Ureter (tissue), 1 donor: ENCODE measurements at places on chromosomes 2 and 18. TPM values are rescaled to one million over a fixed set of nuclear protein-coding genes. Genes with fewer than 3 reads are reported as not detected.

CXXC1 gene
- 119 TPM for total RNA-seq

CABYR gene
- 6.7 TPM for total RNA-seq

ERMN gene
- 0.70 TPM for total RNA-seq

DNA sequence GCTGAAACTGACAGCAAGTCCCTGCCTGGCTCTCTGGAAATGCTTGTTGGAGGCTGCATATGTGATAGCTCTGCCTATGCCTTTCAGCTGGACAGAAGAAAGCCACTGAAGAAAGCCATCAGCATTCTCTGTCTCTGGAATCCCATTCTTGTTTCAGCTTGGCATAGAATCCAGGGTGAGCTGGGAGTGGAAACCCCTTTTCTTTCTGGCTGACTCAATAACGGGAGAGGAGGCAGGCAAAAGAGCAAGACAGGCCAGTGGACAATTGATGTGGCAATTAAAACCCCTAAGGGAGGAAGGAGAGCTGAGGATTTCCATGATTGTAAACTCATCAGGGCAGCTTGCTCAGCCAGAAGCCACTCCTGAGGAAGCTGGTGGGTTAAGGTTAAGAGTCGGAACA, 208.1 kb downstream of the CLIP4 start:
- no peak for DNase-seq

GRCh38 chr18:54878159-54878622, 49.9 kb downstream of the RAB27B start:
- no peak for DNase-seq

DNA sequence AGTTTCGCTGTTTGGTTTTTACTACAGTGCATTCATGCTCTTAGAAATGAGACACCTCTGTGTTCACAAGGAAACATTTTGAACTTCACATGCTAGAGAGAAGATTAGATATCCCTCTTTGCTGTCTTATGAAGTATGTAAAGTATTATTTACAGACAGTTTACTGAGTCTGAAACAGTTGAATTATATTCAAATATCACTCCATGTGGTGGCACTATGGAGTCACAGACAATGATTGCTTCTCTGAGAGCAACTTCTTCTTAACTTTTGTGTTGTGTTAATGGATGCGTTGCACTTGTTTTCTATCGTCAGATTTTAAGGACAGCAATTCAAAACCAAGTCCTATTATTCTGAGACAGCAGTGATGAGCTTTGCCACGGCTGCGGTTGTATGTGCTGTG, 823.6 kb downstream of the GALR1 start:
- no peak for DNase-seq

DNA sequence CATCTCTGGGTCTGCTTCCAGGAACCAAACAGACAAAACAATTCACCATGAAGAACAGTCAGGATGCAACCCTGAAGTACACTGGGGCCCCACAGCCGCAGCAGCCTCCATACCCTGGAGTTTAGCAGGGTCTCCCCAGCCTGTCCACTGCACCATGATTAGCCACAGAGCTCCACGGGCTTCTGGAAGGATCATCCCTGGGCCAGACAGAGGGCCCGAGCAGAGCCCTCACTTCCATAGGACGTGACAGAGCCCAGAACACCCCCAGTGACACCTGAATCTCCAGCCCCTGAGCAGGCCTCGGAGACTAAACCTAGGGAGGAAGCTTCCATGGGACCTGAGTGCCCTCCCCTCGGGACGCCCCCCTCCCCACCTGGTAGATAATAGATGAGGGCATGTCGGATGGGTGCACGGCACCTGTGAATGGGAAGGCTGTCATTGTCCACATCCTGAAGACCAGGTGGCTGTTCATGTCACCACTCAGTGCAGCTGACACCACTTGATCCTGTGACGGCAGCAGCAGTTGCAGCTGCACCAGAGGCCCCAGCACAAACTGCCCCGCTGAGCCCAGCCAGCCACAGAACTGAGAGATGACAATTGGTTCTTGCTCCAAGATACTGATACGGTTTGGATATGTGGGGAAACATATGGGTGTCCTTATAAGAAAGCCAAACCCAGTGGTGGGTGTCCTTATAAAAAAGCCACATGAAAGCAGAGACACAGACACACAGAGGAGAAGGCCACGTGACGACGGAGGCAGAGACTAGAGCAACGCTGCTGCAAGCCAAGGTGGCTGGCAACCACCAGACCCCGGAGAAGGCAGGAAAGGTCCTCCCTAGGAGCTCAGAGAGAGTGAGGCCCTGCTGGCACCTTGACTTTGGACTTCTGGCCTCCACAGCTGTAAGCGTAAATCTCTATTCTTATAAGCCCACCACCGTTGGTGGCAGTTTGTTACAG, 23.2 kb downstream of the KIF1A start:
- DNase-seq = no peak

- no peak for DNase-seq
These were observed 145.3 kb upstream of the DAPL1 start for GRCh38 chr2:158649846-158650245.

DNA sequence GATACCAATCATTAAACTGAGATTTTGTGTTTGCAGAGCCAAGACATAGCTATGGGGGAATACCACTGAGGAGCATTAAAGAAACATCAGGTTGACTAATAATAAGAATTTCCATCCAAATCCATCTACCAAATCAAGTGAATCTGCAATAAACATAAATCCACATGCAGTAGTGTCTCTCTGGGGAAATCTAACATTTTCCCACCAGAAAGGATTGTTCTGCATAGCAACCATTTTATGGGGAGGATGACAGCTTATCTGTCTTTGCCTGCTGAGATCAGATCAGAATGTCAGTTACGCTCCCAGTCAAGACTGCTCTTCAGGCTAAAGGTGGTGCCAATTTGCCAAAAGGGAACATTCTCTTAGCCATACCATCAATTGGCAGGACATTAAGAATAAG, 1098.9 kb upstream of the CHAC2 start:
- DNase-seq = no peak

DNA sequence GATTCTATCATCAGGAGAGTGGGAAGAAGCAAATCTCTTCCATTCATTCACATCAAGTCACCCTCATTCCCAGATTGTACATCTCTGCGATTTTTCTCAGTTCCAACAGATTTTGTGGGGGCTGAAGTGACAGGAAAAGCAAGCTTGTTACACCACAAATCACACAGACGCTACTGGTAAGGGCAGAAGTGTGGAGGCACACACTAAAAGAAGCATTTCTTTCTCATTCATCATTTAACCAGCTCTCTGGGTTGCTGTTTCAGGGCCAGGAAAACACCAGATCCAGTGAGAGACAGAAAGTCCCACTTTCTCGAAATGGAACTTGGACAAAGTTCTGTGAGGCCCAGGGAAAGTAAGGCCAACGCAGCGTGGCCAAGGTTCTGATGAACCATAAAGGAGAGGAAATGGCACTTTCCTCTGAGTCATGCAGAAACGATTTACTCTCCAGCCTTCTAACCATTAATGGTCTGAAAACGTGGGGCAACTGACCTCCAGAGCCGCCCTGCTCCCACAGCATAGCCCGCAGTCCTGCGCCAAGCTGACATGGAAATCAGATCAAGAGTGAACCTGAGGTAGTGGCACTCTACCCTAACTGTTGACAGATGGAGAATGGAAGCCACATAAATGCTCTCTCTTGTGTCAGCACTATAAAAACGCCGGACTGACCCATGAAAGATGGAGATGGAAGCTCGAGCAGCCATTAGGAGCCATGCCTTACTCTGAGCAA, 191.0 kb downstream of the C1D start:
- no peak for DNase-seq

GRCh38 chr2:158905784-158906183, 62.7 kb upstream of the TANC1 start:
- DNase-seq = no peak

DNA sequence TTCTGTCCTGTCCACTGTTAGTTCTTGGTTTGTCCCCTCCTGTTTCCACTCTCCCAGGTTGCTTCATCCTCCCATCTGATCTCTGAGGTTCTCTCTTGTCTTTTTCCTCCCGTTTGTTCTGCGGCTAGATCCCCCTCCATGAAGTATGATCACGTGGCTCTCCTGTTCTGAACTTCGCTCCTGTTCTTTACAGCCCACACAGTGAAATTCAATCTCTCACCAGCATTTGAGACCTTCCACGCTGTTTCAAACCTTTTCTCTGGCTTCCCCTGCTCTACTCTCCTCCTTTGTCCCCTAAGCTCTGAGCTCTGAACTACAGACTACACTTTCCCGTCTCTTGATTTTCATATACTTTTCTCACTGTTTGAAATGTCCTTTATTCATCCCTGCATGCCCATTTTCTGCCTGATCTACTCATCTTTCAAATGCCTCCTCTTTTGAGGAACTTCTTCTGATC, 83.5 kb downstream of the OSBPL6 start:
- no peak for DNase-seq

- no peak for DNase-seq
These were observed 135.5 kb downstream of the GAREM1 start for GRCh38 chr18:32335228-32335627.

- DNase-seq = no peak
These were observed 20.1 kb upstream of the NFATC1 start for GRCh38 chr18:79375441-79376154.

DNA sequence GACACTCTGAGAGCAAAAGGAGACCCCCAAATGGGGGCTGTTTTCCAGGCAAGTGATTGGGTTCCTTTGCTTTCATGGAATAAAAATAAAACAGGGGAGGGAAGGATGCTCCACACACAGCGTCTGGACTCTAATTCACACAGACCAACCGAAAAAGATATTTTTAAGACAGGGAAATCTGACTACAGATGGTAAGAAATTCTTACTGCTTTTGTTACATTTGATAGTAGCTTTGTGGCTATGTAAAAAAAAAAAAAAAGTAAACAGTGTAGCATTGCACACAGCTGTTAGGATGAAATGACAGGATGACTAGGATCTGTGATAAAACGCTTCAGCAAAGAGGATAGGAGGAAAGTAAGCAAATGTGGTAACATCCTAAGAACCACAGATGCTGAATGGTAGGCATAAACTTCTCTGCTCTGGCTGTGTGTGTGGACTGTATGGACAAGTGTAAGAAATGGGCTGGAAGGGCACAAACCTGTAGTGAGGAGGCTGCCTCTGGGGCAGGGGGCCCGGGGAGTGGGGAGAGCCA, 207.6 kb downstream of the ANAPC1 start:
- no peak for DNase-seq

GRCh38 chr2:31997653-31998052, 13.2 kb downstream of the MEMO1 start:
- DNase-seq = no peak

- DNase-seq = peak; percentile 35
These were observed 64.3 kb upstream of the SNTG2 start for GRCh38 chr2:886072-887022.

GRCh38 chr2:111669928-111670695, 213.9 kb downstream of the ANAPC1 start:
- DNase-seq = peak; percentile 17

- no peak for DNase-seq
These were observed 860 bp upstream of the KCNJ3 start for GRCh38 chr2:154697418-154698252.

DNA sequence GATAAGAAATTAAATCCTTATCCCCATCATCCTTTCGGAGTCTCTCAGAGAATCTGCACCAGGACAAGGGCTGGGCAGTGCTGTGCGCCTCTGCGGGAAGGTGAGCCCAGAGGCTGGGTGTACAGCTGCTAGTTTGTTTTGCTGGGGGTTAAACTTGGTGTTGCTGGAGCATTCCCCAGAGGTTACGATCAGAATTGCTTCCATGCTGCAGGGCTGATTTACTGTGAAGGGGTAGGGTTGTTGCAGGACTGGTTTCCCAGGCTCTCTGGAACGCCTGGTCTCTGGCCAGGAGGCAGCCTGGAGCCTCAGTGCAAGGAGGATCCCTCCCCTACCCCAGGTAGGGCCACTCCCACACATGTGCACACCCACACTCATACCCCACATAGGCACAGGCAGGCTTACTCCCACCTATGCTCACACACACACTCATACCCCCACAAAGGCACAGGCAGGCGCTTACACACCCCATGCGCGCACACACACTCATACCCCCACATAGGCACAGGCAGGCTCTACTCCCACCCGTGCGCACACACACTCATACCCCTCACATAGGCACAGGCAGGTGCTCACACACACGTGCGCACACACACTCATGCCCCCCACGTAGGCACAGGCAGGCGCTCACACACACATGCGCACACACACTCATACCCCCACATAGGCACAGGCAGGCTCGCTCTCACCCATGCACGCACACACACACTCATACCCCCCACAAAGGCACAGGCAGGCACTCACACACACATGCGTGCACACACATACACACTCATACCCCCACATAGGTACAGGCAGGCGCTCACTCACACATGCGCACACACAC, 11.3 kb downstream of the CNNM4 start:
- DNase-seq = peak; percentile 72

GRCh38 chr18:48428475-48429177, 19.4 kb upstream of the ZBTB7C start:
- DNase-seq = no peak

- DNase-seq = no peak
These were observed 51.0 kb downstream of the KCNG2 start for GRCh38 chr18:79848579-79849327.

DNA sequence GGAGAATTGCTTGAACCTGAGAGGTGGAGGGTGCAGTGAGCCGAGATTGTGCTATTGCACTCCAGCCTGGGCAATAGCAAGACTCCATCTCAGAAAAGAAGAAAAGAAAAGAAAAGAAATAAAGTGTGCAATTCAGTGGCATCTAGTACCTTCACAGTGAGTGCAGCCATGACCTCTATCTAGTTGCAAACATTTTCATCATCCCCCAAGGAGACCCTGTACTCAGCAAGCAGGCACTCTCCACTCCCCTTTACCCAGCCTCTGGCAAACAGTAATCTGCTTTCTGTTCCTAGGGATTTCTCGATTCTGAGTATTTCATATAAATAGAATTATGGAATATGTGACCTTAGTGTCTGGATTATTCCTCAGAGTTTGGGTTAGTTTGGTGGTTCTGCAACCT, 130.4 kb upstream of the ARL4C start:
- DNase-seq = no peak

DNA sequence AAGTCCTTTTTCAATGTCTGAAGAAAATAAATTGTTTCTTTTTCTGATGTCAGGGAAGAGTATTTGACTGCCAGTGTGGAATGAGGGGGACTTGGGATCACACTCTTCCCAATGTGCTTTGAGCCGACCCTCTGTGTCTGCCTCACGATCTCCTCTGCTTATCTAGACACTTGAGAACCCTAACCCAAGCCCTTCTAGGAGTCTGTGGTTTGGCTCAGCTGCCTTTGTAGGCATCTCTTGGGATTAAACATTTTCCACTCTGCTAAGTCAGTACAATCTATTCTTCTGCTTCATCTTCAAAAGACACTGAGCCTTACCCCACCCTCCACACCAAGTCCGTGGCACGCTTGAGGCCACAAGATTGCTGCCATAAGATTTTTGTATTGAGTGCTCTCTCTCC, 19.4 kb downstream of the FAM110C start:
- no peak for DNase-seq
